ENCODE measurements at places on chromosomes 1 and 21.
A peak's percentile ranks its signal among the peaks of the same experiment; 100 is the strongest.

GRCh38 chr1:11701551-11701961, 10.0 kb downstream of the DRAXIN start:
- peak; percentile 69 for DNase-seq

DNA sequence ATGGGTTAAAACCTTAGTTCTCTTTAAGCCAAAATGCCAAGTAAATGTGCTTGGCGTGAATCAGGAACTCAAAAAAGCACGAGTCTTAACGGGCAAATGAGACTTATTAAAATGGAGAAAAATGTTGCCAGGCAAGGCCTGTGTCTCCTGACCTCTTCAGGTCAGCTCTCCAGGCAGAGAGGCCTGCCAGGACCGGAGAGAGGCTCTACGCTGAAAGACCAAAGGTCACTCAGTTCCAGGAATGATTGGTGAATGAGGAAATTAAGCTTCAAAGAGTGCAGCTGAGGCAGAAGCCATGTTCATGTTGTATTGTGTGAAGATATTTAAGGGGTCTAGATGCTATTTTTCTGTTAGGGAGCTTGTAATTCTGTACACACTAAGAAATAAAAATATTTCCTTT, 66.6 kb downstream of the SPAG17 start:
- no peak for DNase-seq

GRCh38 chr1:161007369-161007768, 13.6 kb downstream of the F11R start:
- no peak for DNase-seq

DNA sequence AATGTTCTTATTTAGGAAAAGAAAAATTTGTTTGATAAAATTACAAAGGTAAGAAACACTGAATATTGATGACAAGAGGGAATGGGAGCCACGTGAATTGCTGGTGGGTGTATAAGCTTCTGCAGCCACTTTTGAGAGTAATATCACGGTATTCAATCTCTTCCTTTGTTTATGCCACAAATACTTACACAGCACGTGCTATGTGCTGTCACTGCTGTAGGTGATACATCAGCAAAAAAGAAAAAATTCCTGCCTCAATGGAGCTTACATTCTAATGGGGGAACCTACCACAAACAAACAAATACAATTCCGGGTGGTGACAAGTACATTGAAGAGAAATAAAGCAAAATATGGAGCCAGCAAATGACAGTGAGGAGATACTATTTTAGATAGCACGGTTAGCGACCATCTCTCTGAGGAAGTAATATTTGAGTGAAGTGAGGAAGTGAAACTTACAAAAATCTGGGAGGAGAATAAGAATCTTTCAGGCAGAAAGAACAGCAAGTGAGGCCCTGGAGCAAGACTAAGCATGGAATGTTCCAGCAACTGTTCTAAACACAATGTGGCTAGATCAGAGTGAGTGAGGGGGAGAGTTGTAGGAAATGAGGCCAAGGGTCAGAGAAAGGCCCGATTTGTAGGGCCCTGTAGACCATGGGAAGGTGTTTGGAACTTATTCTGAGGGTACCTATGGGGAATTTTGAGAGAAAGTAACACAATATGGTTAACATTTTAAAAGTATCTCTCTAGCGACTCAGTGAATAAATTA, 2.6 kb upstream of the FCRLB start:
- DNase-seq: no peak

DNA sequence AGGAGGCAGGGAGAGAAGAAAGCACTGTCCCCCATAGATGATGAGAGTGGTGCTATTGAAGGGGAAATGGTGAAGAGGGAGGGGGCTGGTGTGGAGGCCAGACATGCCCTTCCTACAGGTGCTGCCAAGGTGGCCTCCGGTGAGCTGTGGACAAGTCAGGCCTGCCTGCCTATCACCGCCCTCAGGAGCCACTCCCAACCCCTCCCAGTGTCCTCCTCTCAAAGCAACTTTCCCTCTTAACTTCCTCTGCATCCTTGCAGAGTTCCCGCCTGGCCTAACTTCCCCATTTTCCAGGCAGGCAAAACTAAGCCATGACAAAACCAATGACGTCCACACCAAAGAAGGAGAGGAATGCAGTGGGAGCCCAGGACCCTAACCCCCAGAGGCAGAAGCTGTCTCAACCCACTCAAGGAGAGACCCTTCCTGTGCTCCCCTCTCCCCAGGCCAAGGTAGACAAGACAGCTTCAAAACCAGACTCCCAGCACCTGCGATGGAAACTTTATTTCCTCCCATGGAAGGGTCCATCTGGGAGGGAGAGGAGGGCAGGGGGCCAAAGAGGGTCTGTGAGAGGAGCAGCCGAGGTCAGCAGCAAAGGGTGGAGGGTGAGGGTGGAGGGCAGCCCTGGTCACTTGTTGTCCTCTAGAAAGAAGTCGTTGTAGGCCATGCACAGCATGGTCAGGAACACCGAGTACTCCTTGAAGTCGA, 1.0 kb upstream of the S100A6 start:
- DNase-seq: no peak

GRCh38 chr1:156213644-156213966, 798 bp downstream of the PMF1 start:
- no peak for DNase-seq

- DNase-seq: no peak
Measured at GRCh38 chr21:35311985-35312384, 262.9 kb upstream of the RUNX1 start.

- DNase-seq: no peak
Measured at GRCh38 chr1:16085522-16085921, 12.1 kb upstream of the FAM131C start.

GRCh38 chr1:54108156-54108555, 44.6 kb downstream of the CDCP2 start:
- DNase-seq: no peak

DNA sequence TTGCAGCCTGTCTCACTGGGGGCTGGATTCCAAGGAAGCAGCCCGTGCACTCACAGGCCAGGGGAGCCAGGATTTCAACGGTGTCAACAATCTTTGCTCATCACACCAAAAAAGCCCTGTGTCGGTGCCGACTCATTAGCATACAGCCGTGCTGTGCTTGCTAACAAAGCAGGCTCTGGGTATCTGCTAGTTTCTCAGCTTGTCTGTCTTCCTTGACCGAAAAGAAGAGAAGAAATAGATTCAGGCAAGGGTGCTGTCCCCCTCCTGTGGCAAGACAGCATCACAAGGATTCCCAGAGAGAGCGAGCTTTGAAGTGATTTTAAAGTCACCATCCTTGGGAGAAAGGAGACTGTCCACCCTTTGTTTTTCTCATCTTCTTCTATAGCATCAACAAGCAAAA, 214.7 kb downstream of the SDCCAG8 start:
- DNase-seq: no peak

GRCh38 chr1:236421022-236421421, 26.9 kb downstream of the EDARADD start:
- no peak for DNase-seq

DNA sequence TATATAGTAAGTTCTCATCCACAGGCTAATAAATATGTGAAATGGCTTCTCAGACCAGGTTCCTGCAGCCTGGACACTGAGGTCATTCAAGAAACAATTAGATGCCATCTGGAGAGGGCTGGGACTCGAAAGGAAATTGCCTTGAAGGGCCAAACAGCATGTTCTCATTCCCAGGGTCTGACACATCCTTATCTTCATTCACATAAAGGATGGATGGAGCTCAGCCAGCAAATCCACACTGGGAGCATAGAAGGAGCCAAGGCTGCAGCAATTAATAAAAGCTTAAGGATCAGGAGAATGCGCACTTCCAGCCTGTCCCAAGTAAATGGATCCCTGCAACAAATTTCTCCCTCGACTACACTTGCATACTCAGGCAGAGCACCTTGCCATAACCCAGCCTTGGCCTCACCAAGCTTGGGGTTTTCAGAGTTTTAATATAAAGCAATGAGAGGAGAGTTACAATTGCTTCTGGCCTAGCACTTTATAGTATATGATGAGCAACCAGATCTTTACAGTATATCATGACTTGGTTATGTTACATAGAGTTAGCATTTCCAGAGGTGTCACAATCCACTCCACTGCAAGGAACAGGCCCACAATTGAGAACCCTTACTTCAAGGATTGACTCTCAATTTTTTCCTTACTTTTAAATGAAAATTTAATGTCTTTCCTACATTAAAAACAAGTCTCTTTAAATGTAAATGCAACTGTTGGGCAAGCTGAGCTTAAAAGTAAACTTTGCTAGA, 55.9 kb downstream of the BCAR3 start:
- peak; percentile 76 for DNase-seq

DNA sequence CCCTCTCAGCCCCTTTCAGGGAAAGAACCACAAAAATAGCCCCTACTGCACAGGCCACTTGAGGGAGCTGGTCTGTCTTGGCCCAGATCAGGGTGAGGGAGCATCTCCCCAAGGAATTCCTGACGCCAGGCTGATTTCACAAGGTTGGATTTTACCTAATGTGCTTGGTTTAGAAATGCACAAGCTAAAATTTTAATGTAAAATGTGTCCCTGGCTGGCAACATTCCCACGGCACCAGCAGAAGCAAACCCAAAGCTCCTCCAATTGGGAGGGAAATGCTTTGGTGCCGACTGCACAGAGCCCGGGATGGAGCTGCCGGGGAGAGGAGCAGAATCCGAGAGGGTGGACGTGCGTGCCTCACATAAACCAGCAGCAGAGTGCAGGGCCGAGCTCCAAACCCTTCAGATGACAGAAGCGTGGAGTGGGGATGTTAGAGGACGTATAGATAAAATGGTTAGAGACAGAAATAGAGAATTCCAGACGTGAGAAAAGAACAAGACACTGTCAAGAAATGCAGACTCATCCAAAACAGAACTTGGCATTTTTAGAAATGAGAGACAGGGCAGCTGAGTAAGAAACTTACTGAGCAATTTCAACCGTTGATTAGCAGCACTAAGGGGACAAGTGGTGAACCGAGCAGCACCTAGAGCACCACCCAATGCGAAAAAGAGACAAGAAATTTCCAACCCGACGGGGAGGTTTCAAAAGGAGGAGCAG, 41.6 kb upstream of the TMEM52 start:
- no peak for DNase-seq

DNA sequence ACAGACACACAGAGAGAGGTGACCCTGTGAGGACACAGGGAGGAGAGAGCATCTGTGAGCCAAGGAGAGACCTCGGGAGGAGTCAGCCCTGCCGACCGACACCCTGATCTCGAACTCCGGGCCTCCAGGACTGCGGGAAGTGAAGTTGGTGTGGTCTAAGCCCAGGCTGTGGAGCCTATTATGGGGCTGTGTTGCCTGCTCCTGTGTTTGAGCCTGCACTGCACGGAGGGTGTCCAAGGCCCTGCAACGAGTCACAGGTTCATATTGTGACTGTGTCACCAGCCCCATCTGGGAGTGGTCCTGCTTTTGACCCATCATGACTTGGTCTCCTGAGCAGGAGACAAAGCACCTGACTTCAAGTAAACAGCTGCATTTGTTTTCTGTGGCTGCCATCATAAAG, 186.0 kb upstream of the AJAP1 start:
- DNase-seq: no peak

- DNase-seq: peak; percentile 79
Measured at GRCh38 chr1:186620566-186621350, 59.5 kb downstream of the PTGS2 start.

GRCh38 chr21:17709266-17709611, 96.5 kb upstream of the BTG3 start:
- no peak for DNase-seq

DNA sequence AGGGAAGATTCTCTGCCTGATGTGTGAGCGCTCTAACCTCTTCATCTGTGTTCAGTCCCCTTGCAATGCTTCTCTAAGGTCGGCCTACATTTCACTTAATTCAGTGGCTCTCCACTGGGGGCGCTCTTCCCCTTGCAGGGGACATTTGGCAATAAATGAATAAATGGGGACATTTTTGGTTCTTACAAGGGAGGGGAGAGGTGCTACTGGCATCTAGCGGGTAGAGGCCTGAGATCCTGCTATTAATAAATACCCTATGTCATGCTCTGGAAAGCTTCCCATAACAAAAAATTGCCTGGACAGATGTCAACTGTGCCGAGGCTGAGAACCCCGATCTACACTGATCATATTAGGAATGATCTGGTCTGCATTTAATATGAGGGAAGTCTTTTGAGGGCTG, 25.9 kb upstream of the DNAJC11 start:
- peak; percentile 75 for DNase-seq

- peak; percentile 61 for DNase-seq
Measured at GRCh38 chr1:111690306-111690617, 48.9 kb downstream of the INKA2 start.

DNA sequence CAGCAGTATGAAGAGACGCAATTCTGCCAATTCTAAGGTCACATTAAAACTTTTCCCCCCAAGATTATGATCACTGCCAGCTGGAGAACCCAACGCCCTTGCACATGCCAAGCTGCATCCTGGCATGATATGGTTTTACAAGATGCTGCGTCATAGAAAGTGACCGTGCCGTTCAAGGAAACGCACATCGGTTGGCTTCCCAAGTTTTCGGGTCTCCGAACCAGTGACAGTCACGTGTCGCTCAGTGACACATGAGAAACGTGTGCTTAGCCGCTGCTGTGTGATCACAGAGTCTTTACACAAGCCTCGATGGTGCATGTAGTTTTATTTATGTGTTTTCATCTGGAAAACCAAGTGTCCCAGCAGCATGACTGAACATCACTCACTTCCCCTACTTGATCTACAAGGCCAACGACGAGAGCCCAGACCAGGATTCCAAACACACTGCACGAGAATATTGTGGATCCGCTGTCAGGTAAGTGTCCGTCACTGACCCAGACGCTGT, 7.4 kb downstream of the SMIM1 start:
- DNase-seq: no peak

DNA sequence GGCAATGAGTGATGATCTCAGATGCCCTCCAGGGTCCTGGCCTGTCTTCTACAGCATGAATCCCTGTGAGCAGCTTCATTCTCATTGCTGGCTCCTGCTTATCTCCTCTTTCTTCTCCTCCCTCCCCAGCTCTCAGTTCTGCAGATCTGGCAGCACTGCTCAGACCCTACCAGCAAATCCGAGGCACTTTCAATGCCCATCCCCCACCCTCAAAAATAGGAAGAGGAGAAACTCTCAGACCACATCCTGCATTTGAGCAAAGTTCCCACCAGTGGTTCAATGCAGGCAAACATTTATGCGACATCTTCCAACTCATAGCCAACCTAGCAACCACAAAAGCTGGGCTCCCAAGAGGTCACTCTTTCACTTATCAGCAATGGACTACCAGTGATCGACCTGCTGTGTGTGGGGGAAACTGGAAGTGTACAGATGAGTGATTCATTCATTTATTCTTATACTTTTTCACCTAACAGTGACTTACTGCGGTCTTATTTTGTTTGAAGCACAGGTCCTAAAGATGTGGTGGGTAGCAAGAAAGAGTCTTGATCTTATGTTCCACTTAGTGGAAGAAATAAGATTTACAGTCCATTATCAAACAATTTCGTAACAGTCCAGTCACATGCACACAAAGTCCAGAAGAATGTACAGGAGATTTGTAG, 5.8 kb upstream of the CHI3L2 start:
- no peak for DNase-seq

- DNase-seq: peak; percentile 73
Measured at GRCh38 chr1:200982071-200982945, 41.2 kb downstream of the KIF21B start.
